SK-N-SH treated with all-trans-retinoic acid at 6 μM for 48 hours (cell line): ENCODE measurements at places on chromosomes 13 and 19.
A peak's percentile ranks its signal among the peaks of the same experiment; 100 is the strongest.

- no peak for ATAC-seq
Measured at GRCh38 chr19:42361545-42361910, 28.6 kb downstream of the CNFN start.

DNA sequence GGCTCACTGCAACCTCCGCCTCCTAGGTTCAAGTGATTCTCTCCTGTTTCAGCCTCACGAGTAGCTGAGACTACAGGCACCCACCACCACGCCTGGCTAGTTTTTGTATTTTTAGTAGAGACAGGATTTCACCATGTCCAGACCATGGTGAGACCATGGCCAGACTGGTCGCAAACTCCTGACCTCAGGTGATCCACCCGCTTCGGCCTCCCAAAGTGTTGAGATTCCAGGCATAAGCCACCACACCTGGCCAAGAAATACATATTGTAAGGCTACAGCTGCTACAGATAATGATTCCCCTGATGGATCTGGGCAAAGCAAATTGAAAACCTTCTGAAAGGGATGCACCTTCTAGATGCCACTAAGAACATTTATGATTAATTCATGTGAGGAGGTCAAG lies 17.8 kb downstream of the PLPP2 start:
- no peak for ATAC-seq

DNA sequence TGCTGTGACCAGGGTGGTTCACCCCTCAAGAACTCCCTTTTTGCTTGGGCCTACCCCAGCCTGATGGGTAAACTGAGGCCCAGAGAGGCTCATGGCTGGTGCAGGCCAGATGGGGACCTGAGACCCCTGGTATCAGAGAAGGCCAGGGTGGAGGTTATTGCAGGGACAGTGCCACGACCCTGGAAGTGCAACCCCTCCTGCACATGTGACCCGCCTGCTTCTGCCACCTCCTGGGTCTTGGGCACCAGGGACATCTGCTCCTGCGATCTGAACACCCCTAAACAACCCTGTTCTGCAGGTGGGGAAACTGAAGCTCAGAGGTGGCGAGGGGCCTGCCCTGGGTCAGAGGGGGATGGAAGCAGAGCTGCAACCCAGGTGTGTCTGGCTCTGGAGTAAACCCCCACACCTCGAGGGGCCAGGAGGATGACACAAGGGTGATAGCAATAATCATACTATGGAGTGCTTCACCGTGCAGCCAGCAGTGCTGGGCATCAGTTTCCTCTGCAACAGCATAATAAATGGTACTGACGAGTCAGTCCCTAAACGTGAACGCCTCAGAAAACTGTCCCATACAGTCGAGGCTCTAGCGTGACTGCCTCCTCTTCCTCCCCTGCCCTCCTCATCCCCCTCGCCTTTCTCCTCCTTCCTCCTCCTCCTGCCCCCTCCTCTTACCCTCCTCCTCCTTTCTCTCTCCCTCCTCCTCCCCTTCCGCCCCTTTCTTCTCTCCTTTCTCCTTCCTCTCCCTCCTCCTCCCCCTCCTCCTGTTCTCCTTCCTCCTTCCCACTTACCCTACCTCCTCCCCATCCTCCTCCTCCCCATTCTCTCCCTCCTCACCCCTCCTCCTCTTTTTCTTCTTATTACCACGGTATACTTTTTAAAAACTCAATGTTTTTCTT lies 4.3 kb downstream of the YJEFN3 start:
- ATAC-seq = no peak

GRCh38 chr13:46521921-46522747 lies 30.8 kb upstream of the LRCH1 start:
- ATAC-seq = no peak

DNA sequence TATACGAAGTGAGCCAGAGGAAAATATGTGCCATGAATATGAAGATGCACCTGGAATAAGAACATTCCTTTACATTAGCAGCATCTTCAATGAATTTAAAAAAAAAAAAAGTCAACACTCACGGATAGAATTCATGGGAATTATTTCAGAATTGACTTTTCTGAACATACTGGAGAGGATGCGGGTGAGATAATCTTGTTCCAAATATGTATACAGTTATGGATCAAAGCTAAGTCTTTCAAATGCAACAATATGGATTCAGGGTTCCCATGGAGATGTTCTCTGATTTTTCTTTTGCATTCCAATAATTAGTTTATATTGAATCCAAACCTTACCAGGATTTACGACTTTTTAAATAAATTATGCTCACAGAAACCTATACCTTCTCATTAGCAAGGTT lies 1660.7 kb downstream of the SLITRK1 start:
- ATAC-seq = no peak

DNA sequence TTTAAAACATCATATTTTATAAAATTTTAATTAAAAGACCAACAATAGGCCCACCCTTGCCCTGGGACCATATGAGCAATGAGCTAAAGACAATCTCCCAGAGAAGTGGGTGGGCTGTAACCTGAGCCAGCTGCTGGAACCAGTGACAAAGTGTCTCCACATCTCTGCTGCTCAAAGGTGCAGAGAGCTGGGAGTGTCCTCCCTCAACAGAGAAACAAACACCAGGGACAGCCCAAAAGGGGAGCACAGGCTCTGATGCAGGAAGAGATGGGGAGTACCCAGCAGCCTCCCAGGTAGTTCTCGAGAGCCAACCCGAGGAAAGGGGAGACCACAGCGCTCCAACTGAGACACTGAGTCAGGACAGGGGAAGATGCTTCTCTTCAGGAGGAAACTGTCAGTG lies 39.1 kb downstream of the DOCK9 start:
- ATAC-seq = peak; percentile 74

GRCh38 chr13:76825430-76825829 lies 60.8 kb downstream of the KCTD12 start:
- ATAC-seq = peak; percentile 49

DNA sequence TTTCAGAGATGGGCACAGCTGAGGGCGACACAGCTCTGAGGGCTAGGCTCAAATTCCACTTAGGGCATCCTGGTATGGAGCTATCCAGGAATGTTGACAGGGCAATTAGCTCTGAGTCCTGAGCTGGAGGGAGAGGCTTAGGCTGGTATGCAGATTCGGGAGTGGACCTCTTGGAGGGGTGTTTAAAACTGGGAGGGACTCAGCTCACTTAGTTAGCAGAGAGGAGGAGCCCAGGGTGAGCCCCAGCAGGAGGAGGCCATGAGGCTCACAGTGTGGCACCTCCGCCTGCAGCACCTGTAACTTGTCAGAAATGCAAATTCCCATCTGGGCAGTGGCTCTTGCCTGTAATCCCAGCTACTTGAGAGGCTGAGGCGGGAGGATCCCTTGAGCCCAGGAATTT lies 10.2 kb upstream of the NOP53 start:
- no peak for ATAC-seq

DNA sequence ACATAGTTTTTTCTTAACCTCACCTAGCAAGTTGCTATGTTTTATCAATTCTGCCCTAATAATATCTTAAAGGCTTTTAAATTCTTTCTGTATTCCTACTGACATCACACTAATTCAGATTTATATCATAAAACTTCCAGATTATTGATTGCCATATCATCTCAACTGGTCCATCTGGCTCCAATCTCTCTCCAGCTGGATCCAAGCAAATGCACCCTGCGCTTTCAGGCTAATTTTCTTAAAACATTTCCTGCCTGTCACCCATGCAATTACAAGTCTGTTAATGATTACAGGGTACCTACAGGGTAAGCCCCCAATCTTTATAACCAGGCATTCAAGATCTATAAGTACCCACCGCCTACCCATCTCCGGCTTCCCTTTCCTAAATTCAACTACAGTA lies 95.2 kb downstream of the SERP2 start:
- no peak for ATAC-seq

DNA sequence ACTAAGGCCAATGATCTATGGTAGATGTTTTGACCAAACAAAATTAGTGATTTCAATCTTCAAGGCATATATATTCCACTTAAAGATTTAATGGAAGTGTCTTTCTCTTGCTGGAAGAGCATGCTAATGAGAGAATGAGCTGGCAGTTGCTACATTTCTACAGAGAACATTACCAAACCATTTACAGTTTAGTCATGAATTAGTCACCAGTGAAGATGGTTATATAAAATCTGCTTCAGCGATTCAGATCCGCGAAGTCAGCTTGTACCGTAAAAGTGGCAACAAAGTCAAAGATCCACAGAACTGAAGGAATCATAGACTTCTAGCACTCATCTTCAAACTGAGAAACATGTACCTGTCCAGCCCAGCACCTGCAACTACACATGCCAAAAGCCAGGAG lies 156.3 kb downstream of the SLITRK5 start:
- no peak for ATAC-seq

GRCh38 chr13:57633141-57633949 lies 1.8 kb downstream of the PCDH17 start:
- ATAC-seq = no peak

DNA sequence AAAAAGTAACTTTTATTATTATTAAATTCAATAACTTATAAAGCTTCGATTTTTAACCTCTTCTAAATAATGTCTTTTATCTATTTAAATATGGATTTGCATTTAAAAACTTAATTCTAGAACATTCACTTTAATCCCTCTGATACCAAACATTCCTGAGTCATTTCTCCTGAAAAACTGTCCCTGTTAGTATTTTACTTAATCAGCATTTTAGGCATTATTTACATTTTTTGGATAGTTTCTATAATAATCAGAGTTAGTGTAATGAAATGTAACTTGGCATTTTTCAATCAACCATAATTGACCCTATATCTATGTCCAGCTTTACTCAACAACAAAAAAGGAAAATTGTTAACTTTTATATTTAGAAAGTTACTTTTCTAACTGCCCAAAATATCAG lies 428.1 kb downstream of the PCDH17 start:
- no peak for ATAC-seq

GRCh38 chr19:19155495-19156219 lies 14.4 kb downstream of the MEF2B start:
- ATAC-seq = no peak

DNA sequence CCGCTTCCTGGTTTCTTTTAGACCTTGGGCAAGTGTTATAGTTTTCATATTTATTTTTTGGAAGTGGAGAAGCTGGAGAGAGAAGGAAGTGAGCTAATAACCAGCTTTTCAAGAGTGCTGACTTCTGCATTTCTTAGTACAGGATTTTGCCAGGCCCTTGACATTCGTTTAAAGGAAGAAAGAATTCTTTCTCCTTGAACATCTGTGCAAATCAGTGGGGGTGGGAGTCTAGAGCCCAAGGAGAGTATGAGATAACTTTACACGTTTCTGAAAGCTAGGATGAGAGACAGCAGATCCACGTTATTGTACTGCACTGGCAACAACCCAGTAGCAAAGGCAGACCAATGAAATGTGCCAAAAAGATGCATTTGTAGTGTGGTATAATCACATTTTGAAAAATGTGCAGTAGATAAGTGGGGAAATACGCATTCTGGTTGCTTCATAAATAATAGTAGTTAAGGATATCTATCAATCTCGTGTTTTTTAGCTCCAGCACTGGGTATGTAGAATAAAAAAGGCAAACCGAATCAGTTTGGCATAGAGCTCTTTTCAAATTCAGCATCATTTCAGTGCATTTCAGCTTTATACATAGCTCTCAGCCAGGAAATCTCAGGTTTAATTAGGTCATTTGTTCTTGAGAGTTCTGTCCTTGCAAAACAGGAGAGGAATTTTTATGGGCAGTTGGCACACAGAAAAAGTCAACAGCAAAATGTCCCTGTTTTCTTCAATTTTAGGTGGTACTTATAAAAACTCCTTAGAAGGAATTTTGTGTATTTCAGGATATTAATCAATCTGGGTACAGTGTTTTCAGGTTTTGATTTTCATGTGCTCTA lies 4.3 kb downstream of the RNF113B start:
- peak; percentile 62 for ATAC-seq
